ENCODE measurements at places on chromosomes 1 and 21.

DNA sequence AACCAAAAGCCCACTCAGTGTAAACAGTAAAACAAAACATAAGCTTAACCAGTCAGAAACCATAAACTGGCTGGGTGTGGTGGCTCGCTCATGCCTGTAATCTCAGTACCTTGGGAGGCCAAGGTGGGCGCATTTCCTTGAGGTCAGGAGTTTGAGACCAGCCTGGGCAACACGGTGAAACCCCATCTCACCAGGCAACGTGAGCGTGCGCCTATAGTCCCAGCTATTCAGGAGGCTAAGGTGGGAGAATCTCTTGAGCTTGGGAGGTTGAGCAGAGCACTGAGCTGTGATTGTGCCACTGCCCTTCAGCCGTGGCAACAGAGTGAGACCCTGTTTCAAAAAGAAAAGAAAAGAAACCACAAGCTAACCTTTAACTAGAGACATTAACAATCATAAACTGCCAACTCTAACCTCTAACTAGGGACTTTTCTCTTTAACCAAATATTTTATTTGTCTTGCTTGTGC, 13.1 kb upstream of the PRRC2C start:
- DNase-seq = no peak

GRCh38 chr1:162497104-162497722, 405 bp upstream of the UHMK1 start:
- DNase-seq = no peak

GRCh38 chr1:29417971-29418370, 181.6 kb downstream of the PTPRU start:
- no peak for DNase-seq

- DNase-seq = peak; percentile 8
Observed at GRCh38 chr1:5991381-5992025, 722 bp downstream of the NPHP4 start.

- DNase-seq = no peak
Observed at GRCh38 chr1:234617131-234617985, 7.4 kb upstream of the IRF2BP2 start.

DNA sequence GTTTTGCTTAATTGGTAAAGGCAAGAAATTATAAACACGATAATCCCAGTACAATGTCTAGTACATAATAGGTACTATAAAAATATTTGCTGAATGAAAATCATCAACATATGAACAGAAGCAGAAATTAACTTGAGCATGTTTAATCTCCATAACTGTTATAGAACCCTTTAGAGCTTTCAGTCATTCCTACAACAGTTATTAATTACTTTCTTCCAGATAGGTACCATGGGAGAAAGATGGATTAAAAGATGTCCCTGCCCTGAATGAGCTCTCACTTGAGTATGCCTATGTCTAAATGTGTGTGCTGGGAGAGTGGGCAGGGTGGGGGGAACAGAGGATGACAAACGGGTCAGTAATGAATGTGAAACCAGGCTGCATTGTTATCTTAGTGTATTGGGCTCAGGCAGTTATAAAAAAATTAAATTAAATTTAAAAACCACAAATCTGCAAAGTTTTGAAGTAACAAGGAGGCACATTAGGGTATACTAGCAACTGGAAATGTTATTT, 2.4 kb downstream of the EPS15 start:
- no peak for DNase-seq

DNA sequence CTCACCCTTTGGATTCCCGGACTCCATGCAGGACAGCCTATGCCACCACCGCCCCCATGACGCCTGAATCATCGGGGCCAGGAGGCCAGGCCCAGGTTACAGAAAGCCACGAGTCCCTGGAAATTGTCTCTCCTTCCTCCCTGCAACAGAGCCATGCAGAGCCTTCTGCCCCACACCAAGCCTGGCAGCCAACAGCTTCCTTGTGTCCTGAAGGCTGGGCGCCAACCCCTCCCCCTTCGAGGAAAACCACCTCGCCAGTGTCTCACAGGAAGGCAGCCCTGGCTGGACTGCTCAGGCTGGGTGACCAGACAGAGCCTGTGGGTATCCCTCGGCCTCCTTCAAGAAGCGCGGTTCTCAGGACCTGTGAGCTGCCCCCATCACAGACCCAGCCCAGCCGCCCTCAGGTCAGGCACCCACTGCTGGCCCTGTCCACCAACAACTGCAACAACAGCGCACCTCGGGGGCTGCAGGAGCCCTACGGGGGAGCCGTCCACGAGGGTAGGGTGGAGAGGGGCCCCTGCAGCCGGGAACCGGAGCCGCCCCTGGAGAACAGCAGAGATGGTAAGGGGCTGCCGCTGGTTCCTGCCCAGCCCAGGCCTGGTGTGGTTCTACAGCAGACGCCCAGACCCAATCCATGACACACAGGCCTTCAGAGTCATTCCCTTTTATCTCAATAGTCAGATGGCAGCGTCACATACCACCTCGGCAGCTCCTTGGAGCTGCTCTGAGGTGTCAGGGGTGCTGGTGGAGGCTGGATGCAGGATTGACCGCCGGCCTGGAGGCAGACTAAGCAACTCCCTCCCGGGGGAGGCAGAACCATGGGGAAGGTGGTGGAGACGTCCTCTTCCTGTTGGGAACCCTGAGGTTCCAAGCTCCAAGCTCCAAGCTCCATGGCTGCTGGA, 23.7 kb downstream of the KIAA1614 start:
- DNase-seq = no peak

DNA sequence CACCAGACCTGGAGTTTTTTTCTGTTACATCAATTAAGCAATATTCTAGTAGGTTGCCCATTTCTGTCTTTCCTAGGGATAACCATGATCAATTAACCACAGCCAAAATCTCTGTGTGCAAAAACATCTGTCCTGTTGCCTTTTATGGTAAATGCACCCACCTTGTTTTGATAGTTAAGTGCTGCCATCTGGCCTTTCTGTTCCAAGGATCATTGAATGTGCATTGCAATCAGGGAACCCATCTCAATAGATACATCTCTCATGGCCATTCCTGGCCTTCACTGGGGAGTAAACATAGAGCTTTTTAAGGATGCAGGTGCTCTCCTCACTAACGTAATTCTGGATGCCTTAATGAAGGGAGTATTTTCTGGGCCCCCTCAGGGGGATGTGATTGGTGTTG, 111.8 kb upstream of the KIAA1614 start:
- DNase-seq = no peak

DNA sequence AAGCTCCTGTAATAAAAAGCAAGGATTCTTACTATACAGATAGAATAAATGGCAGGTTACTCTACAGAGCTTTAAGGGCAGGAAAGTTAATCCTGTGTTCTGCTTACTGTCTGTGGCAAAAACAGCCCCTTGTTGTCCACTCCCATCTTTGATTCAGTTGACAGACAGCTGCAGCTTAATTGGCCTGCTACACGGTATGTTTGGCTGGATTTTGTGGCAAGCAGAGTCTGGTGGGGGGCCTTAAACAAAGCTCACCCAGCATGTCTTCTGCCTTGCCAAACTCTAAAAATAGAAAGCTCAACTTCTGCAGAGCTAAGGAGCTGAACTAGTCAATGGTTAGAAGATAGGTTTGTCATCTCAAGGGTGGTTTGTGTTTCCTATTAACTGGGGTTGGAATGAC, 407.2 kb downstream of the HLX start:
- DNase-seq = no peak

- DNase-seq = peak; percentile 26
Observed at GRCh38 chr1:2415801-2416208, 3.4 kb upstream of the PEX10 start.

DNA sequence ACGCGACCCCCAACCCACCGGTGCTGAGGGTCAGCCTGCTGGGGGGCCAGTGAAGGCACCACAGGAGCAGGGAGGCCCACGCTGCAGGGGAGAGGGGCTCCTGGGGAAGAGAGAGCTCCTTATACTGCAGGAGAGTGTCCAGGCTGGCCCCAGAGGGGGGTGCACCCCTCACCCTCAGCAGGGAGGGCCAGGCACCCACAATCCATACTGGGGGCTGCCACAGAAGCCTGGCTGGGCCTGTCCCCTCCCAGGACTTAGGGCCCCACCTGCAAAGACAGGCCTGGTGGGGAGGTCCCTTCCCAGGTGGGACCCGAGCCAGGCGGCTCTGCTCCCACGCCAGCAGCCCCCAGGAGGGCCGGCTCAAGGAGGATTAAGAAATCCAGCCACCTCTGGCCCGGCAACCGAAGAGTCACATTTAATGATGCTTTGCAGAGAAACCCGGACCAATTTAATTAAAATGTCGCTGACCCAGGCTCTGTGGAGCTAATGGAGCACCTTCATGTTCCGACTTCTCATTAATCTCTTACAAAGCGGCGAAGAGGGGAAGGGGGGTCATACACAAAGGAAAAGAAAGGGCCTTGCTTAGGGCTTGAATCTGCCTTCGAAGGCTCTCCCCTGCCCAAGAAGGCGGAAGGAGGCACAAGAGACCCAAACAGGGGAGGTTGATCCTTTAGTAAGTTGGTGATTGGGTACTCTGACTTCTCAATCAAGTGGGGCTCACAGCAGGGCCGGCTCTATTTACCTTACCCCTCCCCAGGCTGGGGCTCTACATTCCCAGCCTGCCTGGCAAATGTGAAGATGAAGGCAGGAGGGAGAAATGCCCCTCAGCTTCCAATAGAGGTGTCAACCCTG, 25.0 kb downstream of the WNT9A start:
- no peak for DNase-seq

DNA sequence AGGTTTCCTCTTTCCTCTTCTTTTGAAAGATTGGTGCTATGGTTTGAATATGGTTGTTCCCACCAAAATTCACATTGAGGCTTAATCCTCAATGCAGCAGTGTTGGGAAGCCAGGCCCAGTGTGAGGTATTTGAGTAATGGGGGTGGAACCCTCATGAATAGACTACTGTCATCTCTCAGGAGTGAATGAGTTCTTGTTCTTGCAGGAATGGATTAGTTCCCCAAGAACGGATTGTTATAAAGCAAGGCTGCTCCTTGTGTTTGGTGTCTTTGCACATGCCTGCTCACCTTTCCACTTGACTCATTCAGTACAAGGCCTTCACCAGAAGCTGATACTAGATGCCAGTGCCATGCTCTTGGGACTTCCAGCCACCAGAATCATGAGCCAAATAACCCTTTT, 223.2 kb downstream of the BACH1 start:
- DNase-seq = no peak

- DNase-seq = peak; percentile 38
Observed at GRCh38 chr1:15272009-15272781, 25.2 kb downstream of the FHAD1 start.

DNA sequence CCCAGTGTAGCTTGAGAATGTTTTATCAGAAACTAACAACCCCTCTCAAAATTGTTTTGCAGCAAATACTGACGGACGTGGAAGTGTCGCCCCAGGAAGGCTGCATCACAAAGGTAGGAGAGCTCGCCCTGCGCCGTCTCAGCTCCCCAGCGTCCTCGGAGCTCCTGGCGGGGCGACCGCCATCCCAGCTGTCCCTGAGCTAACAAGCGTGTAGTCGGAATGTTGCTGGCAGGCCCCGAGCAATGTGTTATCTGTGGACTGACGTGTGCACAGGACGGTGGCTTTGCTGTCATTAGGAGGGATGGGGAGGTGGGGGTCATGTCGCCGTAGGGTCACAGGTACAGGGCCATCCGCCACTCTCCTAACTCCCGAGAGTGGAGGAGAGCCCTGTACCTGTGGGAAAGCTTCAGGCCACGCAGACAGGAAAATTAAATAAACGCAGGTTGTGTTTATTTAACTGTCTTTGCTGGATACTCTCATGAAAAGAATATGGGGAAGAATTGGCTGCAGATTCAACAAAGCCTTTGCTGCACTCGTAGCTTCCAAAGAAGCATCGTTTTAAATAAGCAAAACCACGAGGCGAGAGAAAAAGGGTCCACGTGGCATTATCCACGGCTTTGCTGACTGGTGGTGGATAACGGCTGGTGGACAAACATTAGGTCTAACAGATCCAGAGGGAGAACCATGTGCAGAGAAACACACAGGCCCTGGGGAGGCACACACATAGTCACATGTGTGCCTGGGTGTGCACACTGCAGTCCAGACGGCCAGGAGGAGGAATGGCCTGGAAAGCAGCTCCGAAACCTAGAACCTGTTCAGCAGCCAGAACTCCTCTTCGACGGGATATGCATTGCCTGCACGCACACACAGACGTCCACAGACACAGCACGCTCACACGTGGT, 175.3 kb downstream of the PRDM16 start:
- no peak for DNase-seq

DNA sequence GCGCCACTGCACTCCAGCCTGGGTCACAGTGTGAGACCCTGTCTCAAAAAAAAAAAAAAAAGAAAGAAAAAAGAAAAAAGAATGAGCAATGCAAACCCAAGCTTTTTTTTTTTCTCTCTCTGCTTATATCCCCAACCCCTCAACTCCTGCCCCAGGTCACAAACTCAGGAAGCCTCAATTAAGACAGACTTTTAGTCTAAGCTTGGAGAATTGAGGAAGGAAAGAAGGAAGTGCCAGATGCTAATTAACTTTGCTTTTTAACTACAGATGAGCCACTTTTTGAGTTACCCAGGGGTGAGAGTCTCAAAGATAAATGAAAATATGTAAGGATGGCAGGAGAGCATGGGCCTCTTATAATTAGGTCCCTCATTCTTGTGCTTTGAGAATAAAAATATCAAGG, 33.3 kb downstream of the PIK3CD start:
- DNase-seq = no peak

DNA sequence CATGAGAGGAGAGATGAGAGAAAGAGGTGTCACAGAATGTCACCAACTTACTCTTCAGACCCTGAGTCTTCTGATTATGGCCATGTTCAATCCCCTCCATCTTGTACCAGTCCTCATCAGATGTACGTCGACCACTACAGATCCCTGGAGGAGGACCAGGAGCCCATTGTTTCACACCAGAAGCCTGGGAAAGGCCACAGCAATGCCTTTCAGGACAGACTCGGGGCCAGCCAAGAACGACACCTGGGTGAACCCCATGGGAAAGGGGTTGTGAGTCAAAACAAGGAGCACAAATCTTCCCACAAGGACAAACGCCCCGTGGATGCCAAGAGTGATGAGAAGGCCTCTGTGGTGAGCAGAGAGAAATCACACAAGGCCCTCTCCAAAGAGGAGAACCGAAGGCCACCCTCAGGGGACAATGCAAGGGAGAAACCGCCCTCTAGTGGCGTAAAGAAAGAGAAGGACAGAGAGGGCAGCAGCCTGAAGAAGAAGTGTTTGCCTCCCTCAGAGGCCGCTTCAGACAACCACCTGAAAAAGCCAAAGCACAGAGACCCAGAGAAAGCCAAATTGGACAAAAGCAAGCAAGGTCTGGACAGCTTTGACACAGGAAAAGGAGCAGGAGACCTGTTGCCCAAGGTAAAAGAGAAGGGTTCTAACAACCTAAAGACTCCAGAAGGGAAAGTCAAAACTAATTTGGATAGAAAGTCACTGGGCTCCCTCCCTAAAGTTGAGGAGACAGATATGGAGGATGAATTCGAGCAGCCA, 8.0 kb downstream of the ELOA start:
- peak; percentile 16 for DNase-seq

GRCh38 chr21:35488946-35489345, 439.8 kb upstream of the RUNX1 start:
- DNase-seq = no peak

- DNase-seq = peak; percentile 38
Observed at GRCh38 chr1:230127105-230128054, 60.3 kb downstream of the GALNT2 start.

GRCh38 chr1:8384577-8384976, 66.7 kb downstream of the SLC45A1 start:
- DNase-seq = no peak

- no peak for DNase-seq
Observed at GRCh38 chr1:177448652-177449357, 278.0 kb downstream of the BRINP2 start.
